ENCODE measurements at places on chromosomes 6 and 20.

DNA sequence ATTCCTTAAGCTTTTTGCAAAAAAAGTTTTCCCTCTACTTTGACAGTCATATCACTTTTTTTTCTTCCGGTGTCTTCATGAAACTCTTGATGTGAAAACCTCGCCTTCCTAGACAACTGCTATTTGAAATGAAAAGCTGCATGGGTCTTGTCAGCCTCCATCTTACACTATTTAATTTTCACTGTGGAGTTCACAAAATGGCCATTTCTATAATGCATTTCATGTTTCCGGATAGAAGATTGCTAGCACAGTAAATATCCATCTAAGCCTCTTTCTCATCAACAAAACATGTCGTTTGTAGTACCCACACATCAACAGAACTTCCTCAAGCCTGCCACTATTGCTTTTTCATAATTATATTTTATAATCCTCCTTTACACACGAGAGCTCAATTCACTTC, 204.9 kb upstream of the ID4 start:
- DNase-seq = no peak

DNA sequence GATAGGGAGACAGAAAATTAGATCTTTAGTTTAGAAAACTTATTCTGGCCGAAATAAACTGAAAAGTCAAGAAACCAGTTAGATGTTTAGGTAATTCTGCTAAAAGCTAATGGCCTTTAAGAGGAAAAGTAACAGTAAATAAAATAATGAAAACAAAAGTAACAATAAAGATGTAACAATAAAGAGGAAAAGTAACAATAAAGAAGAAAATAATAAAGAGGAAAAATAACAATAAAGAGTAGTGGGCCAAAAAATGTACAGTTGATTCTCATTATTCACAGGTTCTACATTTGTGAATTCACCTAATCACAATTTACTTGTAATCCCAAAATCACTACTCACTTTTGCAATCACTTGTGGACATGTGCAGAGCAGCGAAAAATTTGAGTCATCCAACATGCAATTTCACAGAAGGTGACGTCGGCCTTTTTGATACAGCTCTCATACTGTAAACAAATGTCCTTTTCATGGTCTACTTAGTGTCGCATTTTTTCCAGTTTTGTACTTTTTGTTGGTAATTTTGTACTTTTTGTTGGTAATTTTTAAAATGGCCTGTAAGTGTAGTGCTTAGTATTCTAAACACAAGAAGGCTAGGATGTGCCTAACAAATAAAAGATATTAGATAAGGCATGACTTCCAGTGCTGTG, 24.0 kb downstream of the HBS1L start:
- no peak for DNase-seq

- peak; percentile 89 for DNase-seq
Observed at GRCh38 chr6:12012558-12013306, 620 bp downstream of the HIVEP1 start.

- no peak for DNase-seq
Observed at GRCh38 chr6:159801935-159802334, 1.9 kb downstream of the PNLDC1 start.

DNA sequence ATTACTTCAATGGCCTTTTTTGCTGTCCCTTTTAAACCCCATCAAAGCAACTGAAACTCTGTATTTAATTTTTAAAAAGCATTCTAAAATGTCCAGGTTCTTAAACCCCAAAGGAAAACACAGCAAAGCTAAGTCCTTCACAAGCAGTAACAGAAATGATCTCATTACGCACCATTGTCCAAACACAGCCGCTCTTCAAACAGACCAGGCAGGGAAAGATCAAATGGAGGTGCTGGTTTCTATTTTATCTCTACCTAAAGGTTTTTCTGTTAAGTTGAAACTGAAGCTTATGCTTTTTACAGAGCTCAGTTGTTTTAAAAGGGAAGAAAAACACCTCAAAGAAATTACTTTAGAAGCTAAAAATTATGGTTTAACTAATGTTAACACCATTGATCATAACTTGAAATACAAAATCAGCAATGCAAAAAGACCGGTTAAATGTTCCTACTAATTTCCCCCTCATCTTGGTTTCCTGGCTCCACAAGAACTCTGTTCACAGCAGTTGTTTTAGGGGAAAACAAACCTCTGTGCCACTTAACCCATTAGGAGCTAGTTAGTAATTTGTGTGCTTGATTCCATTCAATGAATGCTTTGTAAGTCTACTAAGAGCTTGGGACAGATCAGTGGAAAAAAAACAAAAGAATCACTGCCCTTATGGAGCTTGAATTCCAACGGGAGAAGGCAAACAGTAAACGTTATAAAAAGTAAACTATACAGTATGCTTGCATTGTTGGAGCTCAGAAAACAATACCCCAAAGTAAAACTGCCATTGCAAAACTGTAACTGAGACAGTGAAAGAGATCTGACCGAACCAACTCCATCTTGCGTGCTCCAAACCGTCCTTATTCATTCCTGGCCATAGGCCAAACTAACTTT, 87.4 kb downstream of the CD24 start:
- DNase-seq = no peak

DNA sequence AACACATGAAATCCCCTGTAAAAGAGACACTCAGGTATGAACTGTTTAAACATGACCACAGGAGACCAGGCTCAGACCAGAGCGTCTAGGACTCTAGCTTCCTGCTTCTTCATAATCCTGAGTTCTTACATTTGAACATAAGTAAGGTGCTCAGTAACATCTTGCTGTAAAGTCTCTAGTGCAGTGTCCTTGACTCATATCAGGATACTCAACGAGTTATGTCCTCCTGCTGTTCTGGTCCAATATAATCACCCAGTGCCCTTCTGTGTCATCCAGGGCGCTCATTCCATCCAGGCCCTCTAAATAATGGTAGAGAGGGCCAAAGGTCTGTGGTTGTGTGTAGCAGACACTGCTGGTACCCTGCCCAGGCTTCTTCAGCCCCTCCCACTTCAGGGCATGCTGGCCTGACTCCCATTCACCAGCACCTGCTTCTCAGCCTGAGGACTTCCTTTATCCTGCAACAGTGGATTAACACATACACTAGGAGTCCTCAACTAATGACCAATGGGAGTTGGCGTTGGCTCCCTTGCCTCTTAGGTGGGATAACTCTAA, 66.8 kb upstream of the MOCS1 start:
- DNase-seq = no peak

DNA sequence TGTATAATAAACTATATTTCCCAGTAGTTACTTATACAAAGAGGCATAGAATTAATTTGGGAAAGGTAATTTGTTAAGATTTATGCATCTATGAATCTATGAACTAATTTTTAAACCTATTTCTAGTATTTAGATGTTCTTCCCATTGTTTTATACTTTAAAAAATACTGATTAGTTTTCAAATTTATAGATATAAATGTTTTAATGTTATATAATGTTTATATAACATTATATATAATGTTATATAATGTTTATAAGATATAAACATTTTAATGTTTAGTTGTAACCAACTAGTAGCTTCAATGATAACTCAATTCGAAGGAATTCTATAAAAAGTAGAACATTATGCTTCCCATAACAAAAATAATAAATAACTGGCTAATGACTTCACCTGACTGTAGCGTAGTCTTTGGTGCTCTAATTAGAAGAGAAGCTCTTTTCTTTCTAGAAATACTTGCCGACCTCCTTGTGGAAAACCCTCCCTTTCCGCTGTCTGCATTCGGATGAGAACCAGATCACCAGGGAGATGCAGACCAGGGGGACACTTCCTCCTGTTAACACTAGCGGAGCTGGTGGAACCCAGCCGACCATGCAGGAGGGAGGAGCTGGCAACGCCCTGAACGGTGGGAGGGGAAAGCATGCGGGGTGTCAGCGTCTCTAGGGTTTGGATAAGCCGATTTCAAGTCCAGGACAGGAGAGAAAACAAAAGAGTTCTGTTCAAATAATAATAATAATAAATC, 158.4 kb downstream of the OR2B2 start:
- DNase-seq = peak; percentile 93

GRCh38 chr20:23874747-23875146, 4.8 kb downstream of the CST5 start:
- peak; percentile 4 for DNase-seq

DNA sequence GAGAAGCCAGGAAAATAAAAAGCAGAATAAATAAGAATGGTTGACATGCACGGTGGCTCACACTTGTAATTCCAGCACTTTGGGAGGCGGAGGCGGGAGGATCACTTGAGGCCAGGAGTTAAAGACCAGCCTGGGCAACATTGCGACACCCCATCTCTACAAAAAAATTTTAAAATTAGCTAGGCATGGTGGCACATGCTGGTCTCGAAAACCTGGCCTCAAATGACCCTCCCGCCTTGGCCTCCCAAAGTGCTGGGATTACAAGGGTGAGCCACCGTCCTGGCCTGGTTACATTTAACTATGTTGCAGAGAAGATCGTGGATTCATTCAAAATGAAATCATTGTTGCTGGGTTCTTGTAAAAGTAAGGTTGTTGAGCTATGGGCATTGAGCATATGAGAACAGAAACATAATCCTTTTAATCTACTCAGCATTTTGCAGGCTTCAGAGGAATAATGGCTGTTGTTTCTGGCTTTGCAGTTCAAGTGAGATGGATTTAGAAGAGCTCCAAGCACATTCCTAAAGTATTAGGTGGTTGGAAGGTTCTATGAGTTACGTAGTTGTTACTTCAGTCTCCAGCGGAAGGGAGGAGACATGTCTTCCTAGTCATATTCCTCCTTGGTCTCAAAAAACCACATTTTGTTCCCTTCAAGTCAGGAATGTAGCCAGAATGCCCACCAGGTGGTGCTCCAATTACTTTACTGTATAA, 45.6 kb upstream of the RAB23 start:
- DNase-seq = peak; percentile 50

- peak; percentile 61 for DNase-seq
Observed at GRCh38 chr6:52337633-52338290, 24.2 kb upstream of the PAQR8 start.

DNA sequence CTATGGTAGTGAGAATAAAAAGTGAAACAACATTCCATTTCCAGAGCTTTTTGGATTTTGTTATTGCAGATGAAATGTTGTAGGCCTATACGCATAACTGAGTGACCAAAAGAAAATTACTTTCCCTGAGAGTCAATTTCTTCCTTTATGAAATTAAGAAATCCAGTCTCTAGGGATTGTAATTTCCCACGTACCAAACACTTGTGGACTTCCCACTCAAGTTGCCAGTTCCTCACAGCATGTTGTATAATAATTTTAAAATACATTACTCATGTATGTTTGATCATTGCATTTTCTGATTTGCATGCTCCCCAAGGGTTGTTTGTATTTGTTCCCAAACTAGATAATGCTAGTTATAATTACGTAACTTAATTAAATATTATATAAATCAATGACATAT, 12.0 kb upstream of the PRDM1 start:
- DNase-seq = no peak

DNA sequence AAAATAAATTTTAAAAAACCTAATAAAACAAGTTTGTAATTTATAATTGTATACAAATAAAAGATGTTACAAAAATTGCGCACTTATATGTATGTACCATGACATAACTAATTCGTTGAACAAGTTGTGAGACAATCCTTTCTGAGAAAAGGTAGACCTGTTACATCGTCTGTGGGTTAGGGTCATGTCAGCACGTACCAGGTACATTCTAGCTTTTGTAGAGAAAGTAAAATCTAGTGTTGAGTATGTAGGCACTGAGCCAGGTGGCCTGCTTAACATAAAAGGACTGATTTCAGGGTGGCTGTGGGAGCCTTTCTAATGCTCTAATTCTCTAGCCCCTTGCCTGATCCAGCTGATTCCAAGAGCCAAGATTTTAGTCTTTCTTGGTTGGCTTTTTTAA, 10.4 kb downstream of the RPL7L1 start:
- DNase-seq = peak; percentile 34

DNA sequence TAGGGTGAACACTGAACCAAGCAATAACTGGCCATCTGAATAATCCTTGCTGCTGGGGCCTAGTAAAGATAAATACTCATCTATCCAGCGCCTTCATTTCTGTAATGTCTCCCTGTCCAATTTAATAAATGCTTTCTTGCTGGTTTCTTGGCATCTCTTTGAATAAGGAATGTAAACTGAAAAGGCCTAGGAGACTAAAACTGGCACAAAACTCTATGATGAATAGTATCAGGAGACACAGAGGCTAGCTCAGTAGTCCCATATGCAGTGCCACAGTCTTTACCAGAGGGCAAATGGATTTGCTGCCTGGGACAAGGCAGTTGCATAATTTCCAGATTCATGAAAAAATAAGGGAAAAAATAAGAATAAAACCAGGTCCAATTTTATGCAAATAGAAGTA, 324.4 kb downstream of the CENPW start:
- DNase-seq = no peak

- DNase-seq = no peak
Observed at GRCh38 chr6:74826263-74826662, 379.6 kb downstream of the COL12A1 start.

GRCh38 chr6:33710296-33711121, 991 bp downstream of the UQCC2 start:
- peak; percentile 33 for DNase-seq

- no peak for DNase-seq
Observed at GRCh38 chr6:46539866-46540265, 48.6 kb upstream of the RCAN2 start.

- DNase-seq = no peak
Observed at GRCh38 chr6:55777469-55777868, 97.9 kb downstream of the BMP5 start.

GRCh38 chr6:158026901-158027589, 45.4 kb downstream of the SYNJ2 start:
- no peak for DNase-seq

GRCh38 chr6:33442283-33442682, 12.1 kb upstream of the ZBTB9 start:
- DNase-seq = no peak

GRCh38 chr6:154478701-154479060, 31.8 kb downstream of the CNKSR3 start:
- no peak for DNase-seq

GRCh38 chr20:39903806-39904465, 785.1 kb downstream of the MAFB start:
- DNase-seq = no peak

GRCh38 chr6:53951383-53951782, 156.6 kb downstream of the LRRC1 start:
- DNase-seq = no peak

DNA sequence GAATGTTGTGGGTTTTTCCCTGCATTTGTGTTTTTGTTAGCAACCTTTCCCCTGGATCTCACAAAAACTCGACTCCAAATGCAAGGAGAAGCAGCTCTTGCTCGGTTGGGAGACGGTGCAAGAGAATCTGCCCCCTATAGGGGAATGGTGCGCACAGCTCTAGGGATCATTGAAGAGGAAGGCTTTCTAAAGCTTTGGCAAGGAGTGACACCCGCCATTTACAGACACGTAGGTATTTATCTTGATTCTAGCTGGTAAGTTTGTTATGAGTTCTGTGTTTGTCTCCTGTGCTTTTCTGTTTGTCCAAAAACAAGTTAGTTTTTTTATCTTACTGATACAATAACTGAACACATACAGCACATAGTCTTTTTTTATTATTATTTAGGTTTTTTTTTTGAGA, 3.0 kb downstream of the SLC25A27 start:
- DNase-seq = peak; percentile 9
